ENCODE measurements at places on chromosomes 6 and 20.

- DNase-seq = no peak
Observed at GRCh38 chr20:8005033-8005432, 14.5 kb downstream of the TMX4 start.

GRCh38 chr20:33650753-33651561 lies 11.2 kb upstream of the C20orf144 start:
- DNase-seq = no peak

- DNase-seq = no peak
Observed at GRCh38 chr6:140576004-140576555, 1201.6 kb upstream of the CITED2 start.

DNA sequence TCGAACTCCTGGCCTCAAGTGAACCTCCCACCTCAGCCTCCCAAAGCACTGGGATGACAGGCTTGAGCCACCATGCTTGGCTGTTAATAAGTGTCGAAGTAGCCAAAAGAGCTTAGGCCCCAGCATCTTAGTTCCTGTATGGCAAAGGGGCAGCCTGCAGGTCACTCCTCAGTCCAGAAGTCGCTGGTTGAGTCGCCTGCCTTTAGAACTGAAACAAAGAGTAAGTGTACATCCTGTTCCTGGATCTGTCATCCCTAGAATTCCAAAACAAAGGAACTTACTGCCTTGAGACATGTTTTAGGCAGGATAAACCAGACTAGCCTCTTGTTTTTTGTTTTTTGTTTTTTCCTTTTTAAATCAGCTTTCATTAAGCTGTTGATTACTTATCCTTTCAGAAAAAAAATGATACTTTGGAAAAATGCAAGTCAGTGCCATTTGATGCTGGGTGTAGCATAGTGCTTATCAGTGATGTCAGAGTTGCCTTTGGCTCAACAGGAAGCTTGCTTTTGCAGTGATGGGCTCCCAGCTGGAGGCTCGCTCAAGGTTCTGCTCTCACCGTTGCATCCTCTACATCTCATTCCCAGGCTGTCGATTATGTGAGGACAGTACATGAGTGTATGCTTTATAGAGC lies 9.0 kb downstream of the ACTR5 start:
- no peak for DNase-seq

DNA sequence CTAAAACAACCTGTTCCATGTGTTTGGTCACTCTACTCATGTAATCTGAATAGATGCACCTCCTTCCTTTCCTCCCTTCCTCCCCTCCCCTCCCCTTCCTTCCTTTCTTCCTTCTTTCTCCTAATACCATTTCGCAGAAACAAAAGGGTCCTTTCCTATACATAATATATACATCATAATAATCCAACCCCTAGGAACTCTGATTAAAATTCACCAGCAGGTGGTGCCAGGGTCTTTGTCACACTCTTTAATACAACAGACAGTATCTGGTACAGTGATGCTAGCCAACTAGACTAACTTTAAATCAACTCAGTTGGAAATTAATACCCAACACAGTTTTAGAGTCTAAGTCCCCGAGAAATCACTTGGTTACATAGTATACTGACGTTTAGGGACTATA lies 181.2 kb upstream of the SHLD1 start:
- DNase-seq = peak; percentile 43

DNA sequence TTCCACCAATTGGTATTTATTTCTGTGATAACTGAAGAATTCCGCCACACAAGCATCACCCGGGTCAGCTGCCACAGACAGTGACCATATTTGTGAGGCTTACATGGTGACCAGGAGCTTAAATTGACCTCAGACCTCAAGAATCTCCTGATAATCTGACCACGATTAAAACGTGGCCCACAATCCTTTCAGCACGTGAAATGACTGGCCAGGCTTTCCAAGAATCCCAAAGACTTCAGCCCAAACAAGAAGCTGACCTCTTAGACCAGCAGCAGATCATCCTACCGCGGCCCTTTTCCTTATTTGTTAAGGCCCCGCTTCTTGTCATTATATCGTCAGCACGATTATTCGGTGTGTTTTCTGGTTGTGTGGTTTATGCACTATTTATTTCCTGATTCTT lies 45.6 kb upstream of the CD93 start:
- DNase-seq = no peak

GRCh38 chr20:23311947-23312506 lies 38.6 kb upstream of the NXT1 start:
- DNase-seq = no peak

DNA sequence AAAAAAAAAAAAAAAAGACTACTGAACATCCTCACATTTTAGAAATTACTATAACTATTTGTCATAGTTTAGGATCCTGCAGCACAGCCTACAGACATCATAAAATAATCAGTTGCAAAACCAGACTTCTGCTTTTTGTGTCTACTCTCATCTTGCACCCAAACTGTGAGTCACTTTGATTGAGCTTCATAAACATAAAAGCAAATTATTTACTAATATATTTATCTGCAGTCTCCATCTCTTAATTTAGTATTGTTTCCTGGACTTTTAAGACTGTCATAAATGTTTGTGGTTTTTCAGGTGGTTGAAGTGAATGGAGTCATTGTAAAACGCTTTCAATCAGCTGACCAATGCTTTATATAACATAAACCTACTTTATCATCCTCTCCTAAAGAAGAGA lies 14.8 kb upstream of the CALHM6 start:
- no peak for DNase-seq

DNA sequence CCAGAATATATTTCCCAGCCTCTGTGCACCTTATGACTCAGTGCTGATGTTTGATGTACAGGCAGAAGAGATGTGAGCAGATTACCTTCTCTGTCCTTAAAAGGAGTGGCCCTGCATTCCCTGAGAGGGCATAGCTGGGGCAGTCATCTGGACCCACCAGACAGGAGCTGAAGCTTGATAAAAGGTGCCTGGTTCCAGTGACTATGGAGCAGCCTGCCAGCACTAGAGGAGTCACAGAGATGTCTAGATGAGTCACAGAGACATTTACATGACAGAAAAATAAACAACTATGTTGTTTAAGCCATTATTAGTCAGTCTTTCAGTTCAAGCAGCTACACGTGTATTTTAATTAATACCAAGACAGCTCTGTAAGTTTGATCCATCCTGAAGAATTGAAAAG lies 237.1 kb upstream of the MOCS1 start:
- DNase-seq = no peak

DNA sequence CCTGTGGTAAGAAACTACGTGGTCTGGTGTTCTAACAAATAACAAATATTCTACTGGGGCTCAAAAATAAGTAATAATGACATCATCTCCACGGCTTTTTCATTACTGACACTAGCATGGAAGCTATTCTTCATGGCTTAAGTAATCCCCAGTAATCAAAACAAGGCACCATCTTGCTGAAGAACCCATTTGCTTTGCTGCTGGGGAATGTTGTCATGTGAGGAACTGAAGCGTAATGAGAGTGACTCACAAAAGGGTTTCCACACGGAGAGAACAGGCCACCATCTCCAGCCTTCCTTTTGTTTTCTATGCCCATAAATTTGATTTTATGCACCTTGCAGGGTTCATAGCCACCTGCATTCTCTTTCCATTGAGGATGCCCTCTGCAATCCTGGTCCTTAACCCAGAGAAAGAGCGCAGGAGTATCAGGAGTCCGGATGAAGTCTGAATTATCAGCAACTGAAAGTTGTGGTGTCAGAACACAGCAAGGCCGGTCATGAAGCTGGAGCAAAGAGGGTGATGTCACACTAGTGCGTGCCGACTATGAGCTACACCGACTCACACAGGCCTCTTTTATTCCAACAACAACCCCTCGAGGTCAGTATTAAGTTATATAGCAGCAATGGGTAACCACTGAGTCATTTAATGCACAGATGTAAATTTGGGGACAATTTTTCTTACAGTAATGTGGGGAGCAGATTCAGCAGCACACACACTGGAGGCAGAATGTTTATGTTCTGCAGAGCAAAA lies 173.7 kb upstream of the SSTR4 start:
- no peak for DNase-seq

GRCh38 chr6:11705069-11705468 lies 73.5 kb downstream of the ADTRP start:
- DNase-seq = no peak

GRCh38 chr6:106513808-106514582 lies 115.3 kb downstream of the RTN4IP1 start:
- DNase-seq = no peak

DNA sequence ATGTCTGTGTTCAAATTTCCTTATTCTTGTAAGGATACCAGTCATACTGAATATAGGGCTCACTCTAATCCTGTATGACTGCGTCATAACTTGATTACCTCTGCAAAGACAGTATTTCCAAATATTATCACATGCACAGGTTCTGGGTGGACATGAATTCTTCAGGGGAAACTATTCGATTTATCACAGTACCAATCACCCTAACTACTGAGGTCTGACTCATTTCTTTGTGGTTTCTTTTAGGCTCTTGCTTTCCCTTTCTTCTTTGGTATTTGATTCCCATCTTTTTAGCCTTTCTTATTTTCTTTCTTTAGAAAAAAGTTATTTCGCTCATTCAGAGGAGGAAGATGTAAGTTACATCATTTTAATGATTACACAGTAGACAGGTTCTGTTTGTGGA lies 40.3 kb upstream of the TBX18 start:
- DNase-seq = no peak

- no peak for DNase-seq
Observed at GRCh38 chr6:100880149-100880852, 828 bp downstream of the ASCC3 start.

GRCh38 chr6:129889580-129889979 lies 28.5 kb upstream of the TMEM244 start:
- no peak for DNase-seq

- no peak for DNase-seq
Observed at GRCh38 chr6:130063806-130064205, 45.4 kb downstream of the L3MBTL3 start.

DNA sequence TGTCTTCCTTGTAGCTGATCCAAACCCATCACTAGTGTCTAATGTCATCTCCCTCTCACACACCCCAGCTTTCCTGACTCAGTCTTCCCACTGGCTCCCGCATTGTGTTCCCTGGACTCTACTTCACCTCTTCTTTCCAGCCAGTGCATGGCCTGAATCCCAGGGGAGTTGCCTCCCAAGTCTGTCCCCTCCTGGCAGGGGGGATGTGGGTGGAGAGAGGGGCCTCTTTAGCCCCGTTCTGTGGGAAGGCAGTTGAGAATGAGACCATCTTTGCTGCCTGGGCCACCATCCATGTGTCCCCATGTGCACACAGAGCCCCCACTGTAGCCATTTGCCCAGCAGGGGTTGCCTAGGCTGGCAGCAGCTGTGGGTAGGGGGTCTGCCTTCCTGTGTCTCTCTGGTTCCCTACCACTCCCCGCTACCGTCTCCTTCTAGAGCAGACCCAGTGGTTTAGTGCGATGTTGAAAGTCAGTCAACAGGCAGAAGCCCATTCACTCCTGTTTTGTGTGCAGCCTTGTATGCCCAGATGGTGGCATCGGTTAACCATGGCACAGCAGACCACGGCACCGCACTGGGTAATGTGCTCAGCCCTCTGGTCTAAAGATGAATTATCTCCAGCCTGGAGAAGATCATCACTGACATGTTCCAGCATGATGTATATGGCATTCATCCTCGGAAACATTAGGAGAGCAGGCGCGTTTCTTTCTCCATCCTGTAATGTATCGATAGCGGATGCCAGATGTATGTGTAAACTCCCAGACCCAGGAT lies 178.8 kb upstream of the SNX9 start:
- no peak for DNase-seq

- DNase-seq = no peak
Observed at GRCh38 chr20:46400828-46401477, 5.5 kb downstream of the ELMO2 start.

- peak; percentile 89 for DNase-seq
Observed at GRCh38 chr20:35616465-35617396, 1.1 kb downstream of the SPAG4 start.

GRCh38 chr6:99711925-99712324 lies 105.3 kb downstream of the PRDM13 start:
- no peak for DNase-seq

DNA sequence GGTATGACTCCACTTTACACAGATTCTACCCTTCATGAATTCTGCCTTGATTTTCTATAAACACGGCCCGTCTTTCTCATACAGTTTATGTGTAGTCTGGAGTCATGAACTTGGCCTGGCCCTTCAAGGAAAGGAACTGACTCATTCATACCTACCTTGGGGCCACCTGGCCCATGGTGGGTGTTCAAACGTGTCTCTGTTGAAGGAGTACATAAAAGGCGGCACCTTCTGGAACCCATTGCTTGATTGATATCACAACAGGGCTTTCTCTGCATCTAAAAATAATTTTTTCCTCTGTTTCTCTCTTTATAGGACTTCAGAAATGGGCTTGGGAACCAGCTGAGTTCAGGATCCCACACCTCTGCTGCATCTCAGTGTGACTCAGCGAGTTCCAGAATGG lies 363.0 kb upstream of the SOX4 start:
- DNase-seq = no peak

DNA sequence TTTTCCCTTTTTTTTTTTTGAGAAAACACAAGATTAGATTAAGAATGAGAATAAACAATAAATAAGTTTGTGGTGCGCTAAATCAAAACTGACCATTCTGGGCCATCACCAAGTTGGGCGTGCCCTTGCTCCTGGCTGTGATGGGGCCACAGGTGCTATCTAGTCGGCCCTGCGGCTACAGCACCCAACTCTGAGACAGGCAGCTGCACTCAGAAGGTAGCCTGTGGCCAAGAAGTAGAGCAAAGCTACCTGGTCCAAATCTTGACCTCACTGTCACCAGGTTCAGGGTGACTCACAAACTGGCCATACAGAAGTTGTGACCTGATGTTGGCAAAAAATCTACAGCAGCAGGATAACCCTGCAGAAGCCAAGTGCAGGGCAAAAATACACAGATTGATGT lies 3.4 kb downstream of the TXNDC5 start:
- DNase-seq = no peak

DNA sequence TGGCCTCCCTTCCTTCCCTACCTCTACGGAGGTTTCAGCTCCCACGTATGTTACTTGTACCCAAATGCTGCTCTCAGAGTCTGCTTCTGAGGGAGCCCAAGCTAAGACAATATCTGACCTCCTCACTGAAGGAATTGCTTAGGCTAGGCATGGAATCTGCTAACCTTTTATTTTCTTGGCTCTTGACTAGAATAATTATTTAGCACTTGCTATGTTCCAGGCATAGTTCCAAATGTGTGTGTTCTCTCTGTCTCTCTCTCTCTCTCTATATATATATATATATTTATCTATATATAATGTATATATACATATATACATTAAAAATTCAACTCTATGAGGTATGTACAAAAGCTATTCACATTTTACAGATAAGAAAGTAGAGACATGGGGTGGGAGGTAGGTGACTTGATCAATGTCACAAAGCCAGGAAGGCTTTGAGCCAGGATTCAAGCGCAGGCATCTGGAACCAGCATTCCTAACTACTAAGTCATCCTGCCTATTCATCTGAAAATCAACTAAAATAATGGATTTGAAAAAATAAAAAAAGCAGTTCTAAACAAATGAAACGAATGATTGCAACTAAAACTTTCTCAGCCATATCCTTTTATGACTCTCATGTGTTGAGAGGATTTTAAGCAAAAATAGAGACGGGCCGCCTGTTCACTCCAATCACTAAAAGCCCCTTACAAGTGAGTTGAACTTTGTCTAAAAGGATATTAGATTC lies 189.7 kb upstream of the JAG1 start:
- DNase-seq = no peak

- no peak for DNase-seq
Observed at GRCh38 chr6:19905584-19905983, 68.4 kb downstream of the ID4 start.
